Activated naive CD4-positive, alpha-beta T cell treated with anti-CD3 and anti-CD28 coated beads for 36 hours (primary cell): ENCODE measurements at places on chromosomes 2 and 18. TPM values are rescaled to one million over a fixed set of nuclear protein-coding genes. Genes with fewer than 3 reads are reported as not detected.

The ATOH8 gene
- not detected for total RNA-seq

The HES6 gene
- total RNA-seq: 4.0 TPM

The HOXD8 gene
- total RNA-seq: not detected

The ACADL gene
- total RNA-seq: not detected

The SLC9A2 gene
- total RNA-seq: 0.07 TPM

The MAL gene
- total RNA-seq: 22.3 TPM

The SLC4A3 gene
- not detected for total RNA-seq

The TMEM17 gene
- total RNA-seq: not detected

The CCDC178 gene
- total RNA-seq: not detected

The CPO gene
- not detected for total RNA-seq

The PER2 gene
- total RNA-seq: 7.1 TPM
